Liver (tissue), 10 donors: ENCODE measurements at places on chromosomes 3 and 15. TPM values are rescaled to one million over a fixed set of nuclear protein-coding genes. Genes with fewer than 3 reads are reported as not detected.

CCR8 gene
- total RNA-seq, result not detected

GHSR gene
- not detected for total RNA-seq

- H3K27me3 ChIP-seq, result no peaks in the 10 kb centered on the region
- H3K36me3 ChIP-seq, result no peaks in the 10 kb centered on the region
- DNase-seq, result no peak
Observed at GRCh38 chr15:38695249-38696108, 130.9 kb upstream of the RASGRP1 start.

ITIH1 gene
- 1,022 TPM for total RNA-seq

DNA sequence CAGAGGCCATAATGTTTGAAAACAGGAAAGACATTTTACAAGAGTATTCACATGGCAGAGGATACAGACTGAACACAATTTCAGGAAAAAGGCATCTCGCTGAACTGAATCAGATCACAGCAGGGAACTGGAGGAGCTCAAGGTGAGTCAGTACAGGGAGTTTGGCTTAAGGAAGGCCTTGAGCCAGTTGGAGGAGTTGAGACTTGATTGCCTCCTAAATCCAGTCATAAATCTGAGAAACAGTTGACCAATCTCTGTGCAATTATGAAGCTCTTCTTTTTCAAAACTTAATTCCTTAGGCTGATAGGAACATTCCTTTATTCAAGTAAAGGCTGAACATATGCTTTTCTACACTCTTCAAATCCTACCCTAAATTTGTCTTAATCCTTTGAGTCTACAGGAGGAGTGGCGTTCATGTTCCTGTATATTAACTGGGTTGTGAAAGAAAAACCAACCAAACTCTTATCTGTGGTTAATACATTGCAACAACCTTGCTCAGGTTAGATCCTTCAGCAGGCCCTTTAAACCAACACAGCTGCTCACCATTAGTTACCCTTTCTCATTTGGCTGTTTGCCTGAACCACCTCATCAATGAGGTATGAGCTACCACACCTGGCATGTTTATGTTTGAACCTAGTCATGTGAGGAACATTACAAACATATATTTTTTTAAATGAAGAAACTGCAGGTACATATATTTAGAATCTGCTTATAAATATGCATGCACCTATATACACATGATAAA lies 404.1 kb upstream of the ATP11B start:
- H3K27me3 ChIP-seq, result no peaks in the 10 kb centered on the region
- no peak for DNase-seq
- no peak overlapping the region for H3K4me3 ChIP-seq
